Foreskin fibroblast (primary cell): ENCODE measurements at places on chromosomes 6 and 20.

GRCh38 chr6:101281266-101281665, 112.2 kb upstream of the GRIK2 start:
- no peak for DNase-seq

DNA sequence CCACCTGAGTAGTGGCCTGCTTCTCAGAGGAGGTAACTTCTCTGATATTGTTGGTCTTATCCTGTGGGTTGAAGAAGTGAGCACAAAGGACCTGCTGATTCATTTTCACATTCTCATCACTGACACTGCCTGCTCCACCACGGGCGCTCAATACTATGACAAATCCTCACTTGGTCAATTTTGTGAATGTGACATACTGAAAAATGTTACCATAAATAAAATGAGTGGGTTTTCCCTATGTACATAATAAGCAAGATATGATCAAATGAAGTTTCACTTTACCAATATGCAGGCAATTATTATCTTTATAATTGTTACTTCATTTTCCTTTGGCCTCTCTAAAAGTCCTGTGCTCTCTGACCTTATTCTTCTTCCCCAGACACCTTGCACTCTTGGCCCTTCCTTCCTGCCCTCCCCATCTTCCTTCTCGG, 71.5 kb upstream of the RIPOR2 start:
- DNase-seq, result no peak

DNA sequence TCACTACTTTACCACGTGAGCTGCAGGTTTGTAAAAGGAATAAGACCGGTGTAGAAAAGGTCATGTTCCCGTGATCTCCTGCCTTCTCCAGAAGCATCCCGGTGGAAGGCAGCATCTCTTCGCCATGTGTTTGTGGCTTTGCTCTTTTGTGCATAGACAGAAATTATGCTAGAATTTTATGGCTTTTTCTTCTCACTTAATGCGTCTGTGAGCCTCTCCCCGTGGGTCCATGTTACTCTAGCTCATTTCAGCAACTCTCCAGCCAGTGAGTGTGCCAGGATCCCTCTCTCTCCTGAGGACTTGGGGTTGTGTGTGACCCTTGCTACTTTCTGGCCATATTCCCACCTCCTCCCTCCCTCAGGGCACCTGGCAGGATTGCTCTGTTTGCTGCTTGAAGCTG, 289.5 kb downstream of the CDH4 start:
- no peak for DNase-seq

- DNase-seq, result no peak
Observed at GRCh38 chr20:16293590-16293989, 279.7 kb downstream of the KIF16B start.

DNA sequence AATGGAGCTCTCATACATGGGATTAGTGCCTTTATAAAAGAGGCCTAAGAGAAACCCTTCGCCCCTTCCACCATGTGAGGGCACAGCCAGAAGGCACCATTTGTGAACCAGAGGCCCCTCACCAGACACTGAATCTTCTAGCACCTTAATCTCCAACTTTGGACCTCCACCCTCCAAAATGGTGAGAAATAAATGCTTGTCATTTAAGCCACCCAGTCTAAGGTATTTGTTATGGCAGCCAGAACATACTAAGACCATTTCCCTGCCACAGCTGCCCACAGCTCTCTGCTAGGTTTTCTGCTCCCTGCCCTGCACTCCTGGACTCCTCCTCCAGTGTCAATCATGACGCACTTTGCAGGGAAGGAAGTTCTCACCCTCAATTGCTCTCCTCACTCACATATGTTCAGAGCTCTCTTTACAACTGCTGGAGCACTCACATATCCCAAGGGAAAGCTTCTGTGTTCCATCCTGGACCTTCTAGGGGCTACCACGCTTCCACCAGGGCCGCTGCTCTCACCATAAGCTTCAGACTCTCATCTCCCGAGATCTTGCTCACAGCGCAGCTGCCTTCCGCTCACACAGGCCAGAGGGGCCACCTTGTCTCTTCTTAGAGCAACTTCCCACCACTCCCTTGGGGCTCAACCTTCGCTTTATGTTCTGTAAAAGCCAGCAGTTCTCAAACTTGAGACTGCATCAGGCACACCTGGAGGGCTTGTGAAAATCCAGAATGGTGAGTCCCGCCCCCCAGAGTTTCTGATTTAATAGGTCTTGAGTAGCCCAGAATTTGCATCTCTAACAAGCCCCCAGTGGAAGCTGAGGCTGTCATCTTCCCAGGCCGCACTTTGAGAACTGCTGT, 1.6 kb upstream of the LY86 start:
- no peak for DNase-seq

- DNase-seq, result peak; percentile 88
Observed at GRCh38 chr20:38057351-38057972, 23.9 kb downstream of the RPRD1B start.

DNA sequence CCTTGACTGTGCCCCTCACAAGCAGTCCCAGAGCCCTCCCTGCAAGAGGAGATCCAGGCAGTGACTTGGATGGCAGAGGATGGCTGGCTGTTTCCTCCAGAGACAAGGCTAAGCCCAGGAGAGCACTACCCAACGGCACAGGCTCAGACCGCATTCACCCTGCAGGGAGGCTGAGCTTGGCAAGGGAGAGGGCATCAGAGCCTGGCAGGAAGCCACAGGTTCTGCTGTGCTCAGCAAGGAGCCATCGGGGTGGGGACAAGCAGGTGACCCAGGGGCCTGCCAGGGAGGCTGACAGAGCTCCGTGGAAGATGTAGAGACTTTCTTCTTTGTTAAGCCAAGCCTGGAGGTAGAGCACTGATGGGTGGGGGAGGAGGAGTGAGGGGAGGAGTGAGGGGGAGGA, 159.2 kb upstream of the CST7 start:
- DNase-seq, result no peak

DNA sequence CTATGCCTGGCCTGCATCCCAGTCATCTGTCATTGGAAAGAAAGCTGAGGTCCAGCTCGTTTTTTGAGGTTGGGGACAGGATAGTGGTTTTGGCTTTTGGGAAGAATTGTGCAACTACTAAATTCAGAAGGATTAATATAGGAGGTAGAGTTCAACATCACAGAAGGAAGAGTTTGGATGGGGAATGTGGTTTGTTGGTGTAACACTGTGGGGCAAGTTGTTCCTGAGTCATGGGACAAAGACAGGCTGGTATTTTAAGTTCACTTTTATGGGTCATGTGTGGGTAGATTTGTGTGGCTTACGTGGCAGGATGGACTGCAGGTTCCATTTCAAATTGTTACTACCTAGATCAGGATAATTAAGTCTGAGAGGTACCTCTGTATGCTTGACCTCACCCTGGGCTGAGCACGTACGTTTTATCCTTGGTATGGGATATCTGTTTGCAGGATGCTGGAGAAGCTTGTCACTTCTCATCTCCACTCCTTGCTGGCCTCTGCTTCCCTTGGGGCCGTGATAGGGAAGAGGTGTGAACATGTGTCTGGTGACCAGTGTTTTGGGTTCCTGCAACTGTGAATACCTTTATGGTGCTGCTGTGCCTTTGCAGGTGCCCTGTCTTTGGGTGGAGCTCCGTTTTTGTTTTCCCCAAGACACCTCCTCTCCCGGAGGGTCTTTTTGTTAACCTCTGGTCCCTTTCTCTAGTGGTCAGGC, 177.6 kb downstream of the JARID2 start:
- no peak for DNase-seq

GRCh38 chr6:18533793-18534192, 146.6 kb downstream of the RNF144B start:
- no peak for DNase-seq

DNA sequence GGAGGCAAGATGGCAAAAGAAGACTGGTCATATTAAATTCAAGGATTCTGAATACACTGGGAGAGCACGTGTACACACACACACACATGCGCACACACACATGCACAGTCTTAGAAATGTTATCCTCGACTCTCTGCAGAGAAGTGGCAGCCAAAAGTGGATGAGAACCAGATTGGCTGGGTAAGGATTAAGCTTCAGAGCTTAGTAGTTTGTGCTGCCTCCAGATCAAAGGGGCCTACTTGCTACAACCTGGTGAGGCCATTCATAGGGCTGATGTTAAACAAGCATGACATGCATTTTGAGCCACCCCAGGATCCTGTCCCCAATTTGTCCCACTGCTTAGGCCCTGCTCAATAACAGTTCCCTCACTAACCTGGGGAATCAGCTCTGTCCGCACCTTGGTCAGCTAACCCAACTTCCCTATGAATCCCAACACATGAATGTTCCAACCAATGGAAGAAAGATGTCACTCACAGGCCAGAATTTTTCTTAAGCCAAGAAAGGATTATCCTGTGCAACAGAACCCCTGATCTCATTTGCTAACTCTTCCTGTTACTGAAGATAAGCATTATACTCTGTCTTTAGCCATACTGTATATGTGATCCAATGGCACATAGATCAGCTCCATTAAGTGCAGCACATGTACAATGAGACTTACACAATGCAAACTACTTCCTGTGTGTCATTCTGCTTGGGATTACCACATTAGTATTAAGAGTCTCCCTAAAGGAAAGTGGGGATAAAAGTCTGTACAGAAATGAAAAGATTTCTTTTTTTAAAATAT, 31.0 kb downstream of the TOMM6 start:
- DNase-seq, result no peak

DNA sequence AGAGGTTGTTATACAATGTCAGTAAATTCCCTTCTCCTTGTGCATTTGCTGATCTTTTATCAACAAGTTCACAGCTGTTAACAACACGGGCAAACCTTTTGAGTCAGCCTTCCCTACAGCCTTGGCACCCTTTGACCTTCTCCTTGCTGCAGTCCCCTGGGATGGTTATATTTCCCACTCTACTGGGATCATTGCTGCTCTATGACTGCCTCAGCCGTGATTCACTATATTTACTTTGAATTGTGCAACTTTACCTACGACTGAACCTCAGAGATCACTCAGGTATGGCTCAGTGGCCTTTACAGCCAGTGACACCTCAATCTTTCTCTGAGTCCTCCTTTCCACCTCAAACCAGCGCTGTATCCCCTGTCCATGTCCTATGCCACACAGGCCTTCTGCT, 1293.3 kb downstream of the EPHA7 start:
- DNase-seq, result no peak

GRCh38 chr6:43682724-43683429, 4.7 kb downstream of the MRPS18A start:
- no peak for DNase-seq

- no peak for DNase-seq
Observed at GRCh38 chr20:51134405-51134804, 111.5 kb upstream of the KCNG1 start.

DNA sequence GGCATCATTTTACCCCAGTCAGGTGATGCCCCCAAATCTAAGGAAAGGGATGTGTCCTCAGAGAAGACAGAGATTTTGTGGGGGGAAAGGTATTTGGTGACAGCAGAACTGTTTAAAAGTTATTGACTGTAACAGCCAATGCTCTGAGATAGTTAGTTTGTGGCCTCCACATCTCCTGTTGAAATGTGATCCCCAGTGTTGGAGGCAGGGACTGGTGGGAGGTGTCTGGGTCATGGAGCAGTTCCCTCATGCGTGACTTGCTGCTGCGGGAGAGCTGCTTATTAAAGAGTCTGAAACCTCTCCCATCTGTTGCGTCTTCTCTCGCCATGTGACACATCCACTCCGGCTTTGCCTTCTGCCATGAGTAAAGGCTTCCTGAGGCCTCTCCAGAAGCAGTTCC, 282.8 kb upstream of the FOXQ1 start:
- peak; percentile 93 for DNase-seq

DNA sequence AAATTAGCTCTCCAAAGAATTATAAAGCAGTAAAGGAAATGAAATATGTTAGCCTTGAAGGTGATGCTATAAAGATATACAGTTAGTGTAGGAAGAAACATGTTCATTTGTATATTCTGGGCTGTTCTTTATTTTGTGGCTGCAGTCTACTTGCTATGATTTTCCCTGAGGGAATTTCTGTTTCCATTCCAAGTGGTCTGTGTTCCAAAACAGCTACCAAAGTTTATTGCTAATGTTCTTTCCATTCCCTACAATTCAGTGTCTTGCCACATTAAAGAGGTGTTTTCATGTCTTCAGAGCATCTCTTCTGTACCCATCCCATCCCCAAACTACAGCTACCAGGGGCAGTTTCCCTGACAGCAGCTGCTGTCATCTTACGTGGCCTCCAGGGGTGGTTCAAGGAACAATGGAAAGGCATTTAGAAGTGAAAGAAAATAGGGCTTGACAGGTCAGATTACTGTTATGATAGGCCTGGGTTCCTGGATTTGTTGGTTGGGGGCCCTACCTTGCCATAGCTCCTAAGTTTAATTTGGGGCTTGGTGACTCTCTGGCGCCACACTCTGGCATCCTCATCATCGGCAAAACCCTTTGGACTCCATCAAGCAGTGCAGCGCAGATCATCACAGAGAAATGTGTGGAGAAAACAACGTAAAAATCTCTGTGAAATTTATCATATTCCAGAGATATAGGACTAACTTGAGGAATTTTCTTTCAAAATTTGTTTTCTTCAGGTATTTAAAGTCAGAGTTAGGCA, 33.8 kb upstream of the AIG1 start:
- DNase-seq, result no peak

DNA sequence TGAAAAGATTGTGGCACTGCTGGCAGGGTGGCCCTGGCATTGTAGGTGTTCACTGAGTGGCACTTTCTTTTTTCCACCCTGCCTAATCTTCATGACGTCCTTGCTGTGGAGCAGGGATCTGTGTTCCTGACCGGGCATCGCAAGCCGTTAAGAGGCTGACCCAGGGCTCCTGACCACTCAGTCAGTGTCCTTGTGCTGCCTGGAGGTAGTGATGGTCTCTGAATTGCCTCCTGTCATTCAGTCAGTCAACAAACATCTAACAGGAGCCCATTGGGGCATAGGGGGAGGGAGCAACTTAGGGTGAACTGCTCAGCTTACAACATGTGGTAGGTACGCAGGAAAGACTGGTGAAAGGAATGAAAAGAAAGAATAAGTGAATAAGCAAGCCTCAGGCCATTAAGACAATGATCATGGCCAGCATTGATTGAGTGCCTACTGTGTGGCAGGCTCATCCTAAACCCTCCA, 152.0 kb downstream of the CEBPB start:
- no peak for DNase-seq

DNA sequence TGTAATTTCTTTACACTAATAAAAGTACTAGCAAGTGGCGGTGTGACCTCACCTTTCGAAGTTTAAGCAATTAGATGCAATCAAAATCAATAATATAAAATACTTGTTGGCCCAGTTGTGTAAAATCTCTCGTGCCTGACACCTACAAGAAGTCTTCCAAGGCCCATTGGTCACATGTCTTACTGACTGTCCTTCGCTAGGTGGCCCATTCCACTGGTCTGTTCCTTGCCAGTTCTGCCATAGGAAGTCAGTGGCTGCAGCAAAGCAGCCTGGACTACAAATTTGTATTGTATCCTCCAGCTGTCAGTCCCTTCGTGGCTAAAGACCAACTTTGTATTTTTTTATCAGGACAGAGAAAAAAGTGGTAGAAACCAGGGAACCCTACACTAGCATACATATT, 61.8 kb downstream of the CYB5R4 start:
- DNase-seq, result no peak

GRCh38 chr20:2065099-2065498, 36.5 kb upstream of the STK35 start:
- DNase-seq, result no peak

GRCh38 chr6:35916056-35916455, 4.8 kb downstream of the SRPK1 start:
- no peak for DNase-seq
